Astrocyte of the spinal cord (primary cell): ENCODE measurements at places on chromosomes 5 and 9.

GRCh38 chr5:179914032-179914755 lies 6.5 kb upstream of the TBC1D9B start:
- peak; percentile 35 for DNase-seq

DNA sequence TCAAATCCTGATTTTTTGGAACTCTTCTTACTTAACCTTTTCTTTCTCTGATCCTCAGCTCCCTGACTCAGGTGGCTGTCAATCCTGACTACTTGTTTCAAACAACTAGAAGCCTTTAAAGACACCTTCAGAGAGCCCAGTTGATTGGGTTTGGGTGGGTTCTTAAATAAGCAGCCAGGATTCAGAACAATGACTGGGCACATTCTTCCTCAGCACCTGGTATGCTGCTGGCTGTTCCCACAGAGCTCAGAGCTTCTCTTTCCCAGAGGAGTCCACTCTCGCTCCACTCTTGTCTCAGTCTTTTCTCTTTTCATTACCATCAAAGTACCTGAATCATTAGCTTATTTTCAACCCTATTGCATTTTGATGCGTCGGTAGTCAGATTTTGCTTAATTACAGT lies 22.5 kb downstream of the PCSK5 start:
- no peak for DNase-seq

DNA sequence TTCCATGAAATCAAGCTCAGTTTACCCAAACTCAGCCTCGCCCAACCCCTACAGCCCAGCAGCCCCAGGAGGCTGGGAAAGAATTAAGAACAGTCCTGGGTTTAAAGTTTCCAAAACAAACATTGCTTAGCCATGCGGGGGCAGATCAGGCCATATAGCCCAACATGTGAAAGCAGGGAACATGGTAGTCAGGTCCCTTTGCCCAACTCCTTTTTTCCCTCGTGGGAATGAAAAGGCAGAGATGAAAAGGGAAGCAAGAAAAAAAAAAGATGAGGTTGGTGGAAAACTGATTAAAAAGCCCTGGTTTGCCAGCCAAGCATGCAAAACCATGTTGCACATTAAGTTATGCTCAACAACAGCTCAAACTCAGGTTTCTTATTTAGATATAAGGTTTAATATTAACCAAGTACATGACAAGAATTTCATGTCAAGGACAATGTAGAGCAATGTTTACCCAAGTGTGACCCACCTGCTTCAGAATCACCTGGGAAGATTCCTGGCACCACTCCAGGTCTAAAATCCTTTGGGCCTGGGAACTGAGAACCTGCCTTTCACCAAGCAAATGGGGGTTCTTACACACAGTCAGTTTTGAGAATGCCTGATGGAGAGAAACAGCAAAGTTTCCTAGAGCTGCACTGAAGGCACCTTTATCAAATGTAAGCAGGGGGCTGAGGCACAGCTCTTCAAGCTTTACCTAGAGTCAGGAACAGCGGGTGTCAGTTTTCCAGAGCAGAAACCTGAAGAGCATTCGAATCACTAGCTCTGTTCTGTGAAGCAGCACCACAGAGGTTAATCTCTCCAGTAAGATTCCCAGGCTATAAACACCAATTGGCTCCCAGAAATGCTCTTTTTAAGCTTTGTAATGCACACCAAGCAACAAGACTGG lies 1.7 kb downstream of the FREM1 start:
- DNase-seq: no peak

DNA sequence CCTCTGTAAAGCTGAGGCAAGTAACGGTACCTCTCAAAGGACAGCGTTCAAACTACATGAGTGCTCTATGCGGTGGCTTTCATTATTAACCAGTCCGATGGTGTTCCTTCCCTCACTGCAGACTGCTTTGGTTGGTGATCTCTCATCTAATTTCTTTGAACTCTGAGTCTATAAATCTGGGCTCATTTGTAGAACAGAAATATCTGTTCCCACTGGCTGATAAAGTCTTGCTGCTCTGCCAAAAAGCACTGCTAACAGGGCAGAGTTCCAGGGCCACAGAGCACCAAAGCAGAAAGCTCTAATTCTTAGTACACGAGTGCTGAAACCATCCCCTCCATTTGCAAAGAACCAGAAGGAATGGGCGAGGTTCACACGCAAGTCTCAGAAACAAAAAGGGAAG lies 81.9 kb downstream of the MED27 start:
- peak; percentile 66 for DNase-seq
